ENCODE measurements at places on chromosomes 3 and 15.
A peak's percentile ranks its signal among the peaks of the same experiment; 100 is the strongest.

DNA sequence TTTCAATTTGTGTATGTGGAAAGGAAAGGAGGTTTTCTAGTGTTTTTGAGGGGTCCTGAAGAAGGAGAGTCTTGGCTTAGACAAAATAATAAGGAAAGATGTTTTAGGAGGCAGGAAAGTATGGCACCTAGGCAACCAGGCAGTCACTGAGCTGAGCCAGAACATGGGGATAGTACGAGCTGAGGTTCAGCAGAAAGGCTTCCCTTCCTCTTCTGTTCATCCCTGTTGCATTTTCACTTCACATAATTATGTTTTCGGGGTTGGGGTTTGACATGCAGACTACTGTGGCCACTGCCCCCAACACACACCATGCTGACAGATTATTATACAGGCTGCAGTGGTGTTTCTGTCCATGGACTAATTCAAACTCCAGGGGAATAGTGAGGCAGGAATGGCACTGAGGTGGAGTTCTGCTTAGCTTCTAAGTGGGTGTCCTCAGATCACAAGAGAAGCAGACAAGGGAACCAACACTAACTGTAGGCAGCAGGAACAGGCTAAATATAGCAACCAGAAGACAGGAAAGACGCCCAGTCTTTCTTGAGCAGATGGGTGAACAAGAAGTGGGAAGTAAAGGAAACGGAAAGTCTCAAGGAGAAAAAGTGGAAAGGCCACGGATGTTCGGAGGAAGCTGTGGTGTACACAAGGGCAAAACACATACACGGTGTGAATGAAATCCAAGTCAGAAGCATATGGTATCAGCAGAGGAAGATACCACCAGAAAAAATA is 305.8 kb downstream of the PLCL2 start:
- DNase-seq, result no peak

- DNase-seq, result no peak
Measured at GRCh38 chr3:37770938-37771918, 90.5 kb upstream of the CTDSPL start.

DNA sequence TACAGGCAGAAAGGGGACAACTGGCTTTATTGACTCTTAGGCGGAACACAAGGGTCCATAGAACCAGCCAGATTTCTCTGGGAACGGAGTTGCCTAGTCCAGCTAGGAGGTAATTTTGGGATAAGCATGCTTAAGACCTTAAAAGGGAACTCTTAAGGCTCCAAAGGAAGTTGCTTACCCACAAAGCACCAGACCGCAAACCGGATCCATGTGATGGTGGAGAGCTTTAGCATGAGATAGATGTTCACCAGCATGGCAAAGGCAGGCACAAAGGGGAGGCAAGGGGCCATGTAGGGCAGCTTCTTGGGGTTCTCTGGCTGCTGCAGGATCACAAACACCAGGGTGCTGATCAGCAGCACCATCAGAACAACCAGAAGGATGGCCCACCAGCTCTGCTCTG is 61.4 kb downstream of the CLDN11 start:
- no peak for DNase-seq

DNA sequence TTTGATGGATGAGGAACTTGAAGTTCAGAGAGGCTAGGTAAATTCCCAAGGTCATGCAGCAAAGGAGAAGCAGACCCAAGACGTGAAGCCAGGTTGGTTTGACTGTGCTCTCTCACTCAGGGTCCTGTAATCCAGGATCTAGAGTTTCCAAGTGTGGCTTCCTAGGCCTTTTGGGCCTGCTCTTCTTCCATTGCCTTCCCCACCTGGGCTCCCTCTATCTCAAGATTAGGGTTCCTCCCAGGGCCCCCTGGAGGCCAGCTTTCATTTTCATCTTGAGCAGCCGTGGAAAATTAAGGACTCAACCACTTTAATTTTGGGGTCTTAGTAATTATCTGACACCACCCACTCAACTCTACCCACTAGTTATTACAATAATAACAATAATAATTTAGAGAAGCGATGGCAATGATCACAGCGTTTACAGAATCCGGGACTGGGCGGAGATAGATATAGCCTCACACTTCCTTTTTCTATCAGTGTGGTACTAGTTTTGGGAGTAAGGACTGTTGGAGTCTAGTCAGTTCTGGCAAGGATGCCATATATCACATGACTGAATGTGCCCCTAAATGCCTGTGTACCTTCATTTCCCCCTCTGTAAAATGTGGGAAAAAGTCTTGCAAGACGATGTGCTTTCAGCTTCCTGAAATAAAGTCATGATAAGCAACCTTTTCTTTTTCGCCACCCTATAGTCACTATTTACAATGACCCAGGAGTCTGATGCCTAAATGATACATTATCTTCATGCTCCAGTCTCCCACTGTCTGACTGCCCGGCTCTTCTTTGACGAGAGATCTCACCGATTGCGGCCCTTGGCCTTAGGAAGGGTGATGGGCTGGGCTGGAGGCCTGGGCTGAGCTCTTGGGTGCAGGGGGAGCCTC is 30.2 kb upstream of the MAGEF1 start:
- no peak for DNase-seq

GRCh38 chr15:99487337-99487730 is 78.5 kb upstream of the MEF2A start:
- no peak for DNase-seq

DNA sequence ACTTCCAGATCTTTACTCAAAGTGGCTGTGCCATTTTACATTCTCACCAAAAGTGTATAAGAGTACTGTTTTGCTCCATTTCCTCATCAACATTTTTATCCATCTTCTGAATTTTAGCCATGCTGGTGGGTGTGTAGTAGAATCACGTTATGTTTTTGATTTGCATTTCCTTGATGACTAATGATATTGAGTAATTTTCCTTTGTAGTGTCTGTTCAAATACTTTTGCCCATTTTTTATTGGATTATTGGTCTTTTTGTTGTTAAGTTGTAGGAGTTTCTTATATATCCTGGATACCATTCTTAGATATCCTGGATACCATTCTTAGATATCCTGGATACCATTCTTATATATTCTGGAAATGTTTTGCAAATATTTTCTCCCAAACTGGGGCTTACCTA is 344.9 kb downstream of the LRRC3B start:
- DNase-seq, result no peak

- DNase-seq, result no peak
Measured at GRCh38 chr3:155972885-155973584, 102.6 kb downstream of the GMPS start.

DNA sequence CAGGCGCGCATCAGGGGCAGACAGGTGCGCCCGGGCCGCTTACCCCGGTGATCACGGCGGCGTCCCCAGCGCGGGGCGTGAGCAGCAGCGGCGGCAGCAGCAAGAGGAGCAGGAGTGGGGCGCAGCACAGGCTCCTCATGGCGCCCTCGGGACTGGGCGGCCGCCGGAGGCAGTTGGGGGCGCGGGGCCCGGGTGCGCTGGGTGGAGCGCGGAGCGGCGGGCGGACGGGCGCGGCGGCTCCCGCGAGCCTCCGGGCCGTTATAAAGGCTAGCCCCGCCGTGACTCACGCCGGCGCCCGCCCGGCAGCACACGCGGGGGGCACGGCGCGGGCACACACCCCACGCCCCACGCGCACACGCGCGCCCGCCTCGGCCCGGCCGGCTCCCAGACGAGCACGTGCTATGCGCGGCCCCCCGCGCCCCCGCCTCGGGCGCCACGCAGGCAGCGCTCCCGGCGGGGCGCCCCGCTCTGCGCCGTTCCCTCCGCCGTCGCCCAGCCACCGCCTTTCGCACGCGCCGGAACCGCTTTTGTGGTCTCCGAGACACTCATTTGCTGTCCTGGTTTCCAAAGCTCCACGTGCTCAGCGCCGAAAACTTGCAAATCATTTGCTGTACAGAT is at the start of gene PROK2:
PROK2 (minus strand) TSS at position 235 of the 618 bp plus-strand sequence; CDS start at position 139, 96 bp downstream.
- DNase-seq, result peak; percentile 13

- no peak for DNase-seq
Measured at GRCh38 chr15:22839046-22839695, 705 bp downstream of the NIPA2 start.

- DNase-seq, result no peak
Measured at GRCh38 chr3:166580561-166580960, 743.3 kb upstream of the BCHE start.

- DNase-seq, result no peak
Measured at GRCh38 chr15:58788056-58788710, 17.1 kb downstream of the MINDY2 start.

DNA sequence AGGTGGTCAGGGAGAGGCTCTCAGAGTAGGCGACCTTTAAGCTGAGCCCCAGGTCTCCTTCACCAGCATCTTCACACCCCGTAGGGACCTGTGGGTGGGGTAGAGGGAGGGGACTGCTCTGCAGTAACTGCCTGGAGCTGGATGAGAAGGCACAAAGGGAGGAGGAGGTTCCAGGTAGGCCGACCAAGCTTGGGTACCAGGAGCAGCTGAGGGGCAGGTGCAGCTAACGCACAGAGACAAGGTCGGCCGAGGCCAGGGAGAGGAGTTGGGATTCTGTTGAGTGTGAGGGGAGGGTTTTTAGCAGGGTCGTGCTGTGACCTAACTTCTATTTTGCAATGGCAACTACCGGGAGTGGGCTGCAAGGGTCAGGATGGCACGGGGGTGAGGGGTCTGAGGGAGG is 5.9 kb upstream of the GRIP2 start:
- DNase-seq, result no peak

- no peak for DNase-seq
Measured at GRCh38 chr3:58965865-58966264, 84.0 kb downstream of the CFAP20DC start.

- DNase-seq, result no peak
Measured at GRCh38 chr3:101807888-101808287, 28.9 kb downstream of the NXPE3 start.

- DNase-seq, result no peak
Measured at GRCh38 chr15:28192772-28193171, 93.7 kb upstream of the OCA2 start.

- no peak for DNase-seq
Measured at GRCh38 chr3:47496892-47497291, 16.6 kb downstream of the ELP6 start.

DNA sequence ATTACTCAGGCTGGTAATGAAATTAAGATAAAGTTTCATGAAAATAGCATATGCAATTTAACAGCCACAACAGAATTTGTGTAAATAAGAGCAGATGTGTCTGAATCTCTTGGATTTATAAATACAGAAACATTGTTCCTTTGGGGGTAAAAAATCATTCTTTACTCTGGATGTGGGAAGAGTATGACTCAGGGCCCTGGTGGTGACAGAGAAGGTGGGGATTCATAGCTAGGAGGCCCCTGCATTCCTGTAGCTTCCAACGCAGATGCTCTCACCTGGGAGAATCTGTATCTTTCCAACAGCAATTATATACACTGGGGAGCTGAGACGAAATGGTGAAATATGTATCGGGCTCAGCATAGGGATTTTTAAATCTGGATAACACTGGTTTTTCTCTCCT is 167.6 kb upstream of the CADPS start:
- no peak for DNase-seq

- DNase-seq, result peak; percentile 50
Measured at GRCh38 chr3:172517859-172518466, 5.3 kb downstream of the TNFSF10 start.

- DNase-seq, result no peak
Measured at GRCh38 chr3:135426508-135426907, 539.0 kb upstream of the PPP2R3A start.

GRCh38 chr3:126849768-126850167 is 133.1 kb upstream of the PLXNA1 start:
- no peak for DNase-seq

DNA sequence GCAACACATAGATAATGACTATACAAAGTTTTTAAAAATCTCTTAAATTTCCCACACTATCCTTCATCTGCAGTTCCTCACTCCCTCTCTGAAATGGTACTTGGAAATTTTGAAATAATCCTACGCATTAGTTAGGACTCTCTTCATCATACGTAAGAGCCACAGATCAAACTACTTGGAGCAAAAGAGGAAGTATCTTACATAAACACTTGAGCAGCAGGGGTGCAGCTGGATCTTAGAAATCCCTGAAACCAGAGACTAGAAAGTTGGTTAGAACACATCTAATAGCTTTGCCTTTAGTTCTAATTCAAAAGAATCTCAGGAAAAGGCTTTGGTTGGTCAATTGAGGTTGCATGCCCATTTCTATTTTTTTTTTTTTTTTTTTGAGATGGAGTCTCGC is 38.8 kb upstream of the ZNF445 start:
- no peak for DNase-seq

- DNase-seq, result no peak
Measured at GRCh38 chr3:197734667-197735318, 1.9 kb downstream of the RUBCN start.

DNA sequence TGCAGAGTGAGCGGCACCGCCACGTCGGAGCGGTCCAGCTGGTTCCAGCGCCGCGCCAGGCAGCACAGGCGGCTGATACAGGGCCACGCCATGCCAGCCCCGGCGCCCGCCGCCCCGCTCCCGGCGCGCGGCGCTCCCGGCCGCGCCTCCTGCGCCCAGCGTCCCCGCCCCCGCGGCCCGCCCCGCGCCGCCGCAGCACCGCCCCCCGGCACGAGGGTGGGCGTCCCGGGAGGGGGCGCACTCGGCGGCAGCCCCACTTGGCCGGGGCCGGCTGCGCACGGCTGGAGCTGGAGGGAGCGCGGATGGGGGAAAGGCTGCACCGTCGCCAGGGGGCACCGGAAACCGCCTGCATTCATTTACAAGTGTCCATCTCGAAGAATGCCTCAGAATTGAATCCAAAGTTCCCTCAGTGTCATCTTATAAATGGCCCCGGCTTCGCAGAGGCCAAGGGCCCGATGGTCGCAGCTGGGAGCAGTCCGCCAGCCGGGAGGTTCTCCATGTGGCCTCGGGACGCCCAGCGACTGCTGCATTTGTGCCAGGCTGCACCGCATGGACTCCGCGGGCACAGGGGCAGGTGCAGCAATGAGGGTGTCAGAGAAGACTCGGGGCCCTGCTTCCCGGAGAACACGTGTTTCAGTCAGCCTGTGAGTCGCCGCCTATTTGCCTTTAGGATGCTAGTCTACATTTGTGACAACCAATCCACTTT is at the start of gene MAP6D1:
MAP6D1 (minus strand) TSS at position 122 of the 706 bp plus-strand sequence; CDS start at position 92, 30 bp downstream.
- peak; percentile 53 for DNase-seq

- no peak for DNase-seq
Measured at GRCh38 chr15:34855413-34855812, 60.1 kb upstream of the ACTC1 start.

DNA sequence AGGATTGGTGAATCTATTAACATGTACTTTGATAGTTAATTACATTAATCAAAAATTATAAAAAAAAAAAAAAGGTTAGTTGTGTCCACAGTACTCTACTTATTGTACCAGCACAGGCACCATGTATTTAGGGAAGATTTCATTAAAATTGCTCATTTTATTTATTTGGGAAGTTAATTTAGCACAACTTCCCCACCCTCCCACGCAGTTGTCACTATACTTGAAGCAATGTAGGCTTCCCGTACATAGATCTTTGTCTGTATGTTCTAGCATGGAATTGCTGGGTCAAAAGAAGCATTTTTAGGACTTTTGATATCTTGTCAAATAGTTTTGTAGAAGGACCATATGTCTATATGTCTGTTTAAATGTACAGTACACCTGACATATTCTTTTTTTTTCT is 4.4 kb downstream of the GPR27 start:
- DNase-seq, result no peak

DNA sequence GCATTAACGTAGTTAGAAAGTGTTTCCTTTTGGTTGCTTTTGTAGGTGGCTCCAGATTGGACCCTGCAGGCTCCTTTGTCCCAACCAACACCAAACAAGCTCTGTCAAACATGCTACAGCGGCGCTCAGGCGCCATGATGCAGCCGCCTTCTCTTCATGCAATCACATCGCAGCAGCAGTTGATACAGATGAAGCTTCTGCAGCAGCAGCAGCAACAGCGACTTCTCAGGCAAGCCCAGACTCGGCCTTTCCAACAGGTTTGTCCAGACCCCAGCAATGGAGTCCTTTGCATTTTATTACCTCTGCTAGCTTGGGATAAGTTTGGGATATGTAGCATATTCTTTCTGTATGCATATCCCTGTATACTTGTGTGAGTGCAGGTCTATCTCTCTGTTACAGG is 10.1 kb upstream of the P2RY12 start:
- DNase-seq, result no peak
